ENCODE measurements at places on chromosomes 5 and 9.

GRCh38 chr5:52334367-52334766, 453.3 kb upstream of the ITGA1 start:
- no peak for DNase-seq

DNA sequence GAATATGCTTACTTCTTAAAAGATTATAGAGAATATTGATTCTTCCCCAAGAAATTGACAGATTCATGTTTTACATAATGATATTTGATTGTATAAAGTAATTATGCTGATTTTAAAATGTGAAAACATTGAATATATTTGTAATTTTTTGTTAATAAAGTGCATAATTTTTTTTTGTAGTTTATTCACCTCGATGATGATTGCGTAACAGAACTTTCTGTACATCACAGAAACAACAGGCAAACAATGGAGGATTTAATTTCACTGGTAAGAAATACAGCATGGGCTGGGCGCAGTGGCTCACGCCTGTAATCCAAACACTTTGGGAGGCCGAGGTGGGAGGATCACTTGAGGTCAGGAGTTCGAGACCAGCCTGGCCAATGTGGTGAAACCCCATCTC, 70.1 kb downstream of the MELK start:
- no peak for DNase-seq

- DNase-seq, result peak; percentile 57
These were observed 333.3 kb downstream of the SEMA5A start for GRCh38 chr5:9212605-9213004.

- no peak for DNase-seq
These were observed 52.4 kb downstream of the HMGCR start for GRCh38 chr5:75389430-75389829.

DNA sequence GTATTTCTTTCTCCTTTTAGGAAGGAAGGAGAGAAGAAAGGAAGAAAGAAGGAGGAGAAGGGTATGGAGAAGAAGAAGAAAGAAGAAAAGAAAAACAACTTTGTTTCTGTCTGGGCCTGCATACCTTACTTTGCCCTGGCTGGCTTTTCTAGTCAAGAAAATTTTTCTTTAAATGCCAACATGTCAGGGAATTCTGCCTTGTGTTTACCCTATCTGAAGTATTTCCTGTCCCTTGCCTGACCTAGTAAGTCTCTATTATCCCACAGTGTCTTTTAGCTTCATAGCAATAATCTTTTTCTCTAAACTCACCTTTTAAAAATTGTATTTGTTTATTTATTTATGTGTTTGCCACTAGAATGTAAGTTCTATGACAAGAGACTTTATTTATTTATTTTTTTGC, 1864.1 kb downstream of the EFNA5 start:
- DNase-seq, result no peak

DNA sequence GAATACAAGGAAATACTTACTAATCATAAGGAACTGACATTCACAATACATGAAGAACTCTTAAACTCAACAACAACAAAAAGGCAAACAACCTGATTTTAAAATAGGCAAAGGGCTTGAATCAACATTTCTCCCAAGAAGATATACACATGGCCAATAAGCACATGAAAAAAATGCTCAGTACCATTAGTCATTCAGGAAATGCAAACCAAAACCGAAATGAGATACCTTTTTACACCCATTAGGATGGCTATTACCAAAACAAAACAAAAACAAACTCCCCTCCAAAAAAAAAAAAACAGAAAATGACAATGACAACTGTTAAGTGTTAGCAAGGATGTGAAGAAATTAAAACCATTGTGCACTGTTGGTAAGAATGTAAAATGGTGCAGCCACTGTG, 104.1 kb upstream of the ZNF462 start:
- DNase-seq, result peak; percentile 44

DNA sequence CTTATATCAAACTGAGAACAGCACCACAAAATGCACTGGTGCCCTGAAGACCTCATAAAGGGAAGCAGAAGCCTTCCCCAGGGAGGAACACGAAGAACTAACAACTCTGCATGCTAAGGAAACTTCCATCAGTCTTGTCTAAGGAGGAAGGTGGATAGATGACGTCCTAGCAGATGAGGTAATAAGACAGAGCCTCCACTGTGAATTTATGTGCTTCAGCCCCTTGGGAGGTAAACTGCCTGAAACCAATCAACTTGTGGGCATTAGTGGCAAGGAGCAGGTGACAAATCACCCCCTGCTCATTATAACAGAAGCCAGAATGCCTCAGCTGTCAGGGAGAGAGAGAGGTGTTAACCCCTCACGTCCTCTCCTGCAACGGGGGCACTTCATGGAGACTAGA, 48.9 kb upstream of the SPIN1 start:
- no peak for DNase-seq

GRCh38 chr5:15116996-15117395, 245.4 kb upstream of the ANKH start:
- DNase-seq, result no peak

GRCh38 chr5:174344335-174344734, 298.8 kb downstream of the NSG2 start:
- no peak for DNase-seq

- DNase-seq, result no peak
These were observed 64.2 kb upstream of the STK32A start for GRCh38 chr5:147170603-147171002.
